ENCODE measurements at places on chromosomes 16 and 17. TPM values are rescaled to one million over a fixed set of nuclear protein-coding genes. Genes with fewer than 3 reads are reported as not detected.

GRCh38 chr17:7383742-7384488, 3.0 kb downstream of the TNK1 start:
- peaks cover 24% of the 10 kb centered on the region for H3K4me1 ChIP-seq
- no peaks in the 10 kb centered on the region for H3K27me3 ChIP-seq
- no peak overlapping the region for H3K27ac ChIP-seq

GRCh38 chr17:39652587-39653315, 12.4 kb upstream of the TCAP start:
- no peaks in the 10 kb centered on the region for H3K36me3 ChIP-seq
- H3K4me3 ChIP-seq, result no peak overlapping the region
- H3K27me3 ChIP-seq, result no peaks in the 10 kb centered on the region
- peaks cover 6% of the 10 kb centered on the region for H3K4me1 ChIP-seq
- no peak overlapping the region for H3K27ac ChIP-seq

- DNase-seq, result no peak
- H3K4me1 ChIP-seq, result peaks cover 20% of the 10 kb centered on the region
- H3K4me3 ChIP-seq, result no peak overlapping the region
- peak overlapping the region; percentile 69 for H3K27ac ChIP-seq
These were observed 28.7 kb downstream of the KIAA0513 start for GRCh38 chr16:85056211-85056748.

DNA sequence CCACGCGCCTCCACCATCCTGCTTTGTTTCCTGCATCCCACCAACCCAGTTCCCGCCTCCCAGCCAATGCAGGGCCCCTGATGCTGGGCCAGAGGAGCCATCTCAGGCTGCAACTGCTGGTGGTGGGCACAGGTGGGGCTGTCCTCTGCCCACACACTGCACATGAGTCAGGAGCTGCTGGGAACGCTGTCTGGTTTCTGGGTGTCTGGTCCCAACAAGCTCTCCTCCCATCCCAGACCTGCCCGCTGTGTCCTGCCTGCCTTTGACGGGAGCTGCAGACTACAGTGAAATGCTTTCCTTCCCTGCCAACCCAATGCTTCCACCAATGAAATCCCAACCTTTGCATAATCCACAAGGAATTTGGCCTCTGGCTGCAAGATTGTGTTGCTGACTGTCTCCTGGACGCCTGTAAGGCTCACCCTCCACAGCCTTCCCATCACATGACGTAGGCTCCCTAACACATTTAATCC, 98.9 kb downstream of the N4BP1 start:
- no peaks in the 10 kb centered on the region for H3K27me3 ChIP-seq
- H3K27ac ChIP-seq, result no peak overlapping the region
- no peaks in the 10 kb centered on the region for H3K36me3 ChIP-seq

DNA sequence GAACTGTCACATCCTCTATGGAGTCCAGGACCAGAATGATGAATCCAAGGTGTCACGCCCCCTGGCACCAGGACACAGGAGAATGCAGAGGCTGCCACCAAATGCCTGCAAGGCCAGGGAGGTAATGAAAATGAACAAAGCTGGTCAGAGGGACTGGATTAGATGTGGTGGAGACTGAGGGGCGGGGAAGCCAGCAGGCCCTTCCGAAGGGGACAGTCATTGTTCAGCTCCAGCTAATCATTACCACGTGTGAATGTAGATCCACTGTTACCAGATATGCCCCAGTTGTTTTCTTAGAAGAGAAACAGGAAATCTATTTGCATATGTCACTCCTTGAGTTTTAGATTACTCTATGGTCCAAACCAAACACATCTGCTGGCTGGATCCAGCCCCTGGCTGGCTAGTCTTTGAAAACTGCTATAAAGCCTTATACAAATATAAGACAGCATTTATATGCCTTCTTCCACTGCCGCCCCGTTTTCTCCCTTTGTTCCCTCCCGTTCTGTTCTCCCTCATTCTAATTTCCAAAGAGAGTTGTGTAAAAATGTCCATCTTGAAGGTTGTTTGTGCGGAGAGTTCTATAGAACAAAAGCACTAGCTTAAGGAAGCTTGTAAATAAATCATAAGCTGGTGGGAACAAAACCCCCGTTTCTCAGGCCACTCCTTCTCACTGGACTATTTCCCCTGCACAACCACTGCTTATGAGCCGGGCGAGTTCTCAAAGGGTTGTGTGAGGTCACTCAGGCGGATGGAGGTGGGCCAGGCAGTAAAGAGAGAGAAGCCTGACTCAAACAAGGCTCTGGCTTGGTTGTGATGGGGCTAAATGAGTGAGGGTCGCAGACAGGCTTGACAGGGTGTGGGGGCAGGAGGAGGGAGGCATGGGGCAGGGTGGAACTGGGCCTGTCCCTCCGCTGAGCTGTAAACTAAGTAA, 14.2 kb downstream of the CRYM start:
- H3K4me3 ChIP-seq, result no peak overlapping the region
- DNase-seq, result no peak
- peaks cover 10% of the 10 kb centered on the region for H3K4me1 ChIP-seq
- H3K36me3 ChIP-seq, result no peaks in the 10 kb centered on the region
- no peak overlapping the region for H3K27ac ChIP-seq

GRCh38 chr17:72602517-72603419, 481.9 kb downstream of the SOX9 start:
- H3K36me3 ChIP-seq, result no peaks in the 10 kb centered on the region
- H3K4me3 ChIP-seq, result no peak overlapping the region
- H3K27ac ChIP-seq, result peak overlapping the region; percentile 42
- H3K4me1 ChIP-seq, result peaks cover 8% of the 10 kb centered on the region
- no peaks in the 10 kb centered on the region for H3K27me3 ChIP-seq

DNA sequence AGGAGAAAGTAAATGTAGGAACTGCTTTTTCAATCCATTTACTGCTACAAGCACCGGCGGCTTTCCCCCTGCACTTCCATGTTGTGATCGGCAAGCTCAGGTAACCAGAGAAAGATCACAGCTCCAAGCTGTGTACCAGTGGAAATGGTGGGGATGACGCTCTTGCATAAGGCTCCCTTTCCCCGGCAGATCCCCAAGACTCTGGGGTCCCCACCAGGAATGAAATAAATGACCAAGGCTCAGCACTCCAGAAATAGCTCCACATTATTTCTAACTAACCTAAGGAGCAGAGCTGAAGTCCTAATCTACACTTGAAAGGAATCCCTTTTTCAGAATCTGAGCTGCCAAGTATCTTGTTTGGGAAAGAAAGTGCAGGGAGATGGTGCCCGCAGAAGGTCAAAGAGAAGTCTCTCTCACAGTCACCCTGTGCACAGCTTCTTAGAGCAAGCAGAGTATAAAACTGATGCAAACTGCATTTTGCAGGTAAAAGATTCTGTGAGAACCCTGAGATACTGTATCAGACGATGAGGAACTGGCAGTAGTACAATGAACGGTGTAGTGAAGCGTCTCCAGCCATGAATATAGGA, 11.1 kb downstream of the GRB2 start:
- H3K4me3 ChIP-seq, result peak overlapping the region; percentile 42
- H3K4me1 ChIP-seq, result peaks cover 29% of the 10 kb centered on the region
- H3K36me3 ChIP-seq, result no peaks in the 10 kb centered on the region
- no peak for DNase-seq

DNA sequence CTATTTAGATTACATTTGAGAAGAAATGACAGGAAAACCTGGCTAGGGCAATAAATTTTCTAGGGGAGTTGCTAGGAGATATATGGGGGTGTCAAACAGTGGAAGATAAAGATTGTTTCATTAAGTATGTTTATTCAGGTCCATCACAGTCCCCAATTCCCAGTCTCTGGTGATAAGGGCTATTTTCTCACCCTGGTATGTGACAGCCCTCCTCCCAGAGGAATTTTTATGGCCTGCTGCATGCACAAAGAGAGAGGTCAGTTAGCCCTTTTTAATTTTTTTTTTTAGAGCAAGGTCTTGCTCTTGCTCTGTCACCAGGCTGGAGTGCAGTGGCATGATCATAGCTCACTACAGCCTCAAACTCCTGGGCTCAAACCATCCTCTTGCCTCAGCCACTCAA, 53.6 kb upstream of the ATF7IP2 start:
- H3K27me3 ChIP-seq, result no peaks in the 10 kb centered on the region
- H3K36me3 ChIP-seq, result no peaks in the 10 kb centered on the region
- peak; percentile 8 for DNase-seq
- H3K4me1 ChIP-seq, result peaks cover 42% of the 10 kb centered on the region
- H3K27ac ChIP-seq, result no peak overlapping the region
- no peak overlapping the region for H3K4me3 ChIP-seq

GRCh38 chr16:57979006-57979585, 8.2 kb upstream of the CNGB1 start:
- H3K27ac ChIP-seq, result no peak overlapping the region
- H3K27me3 ChIP-seq, result no peaks in the 10 kb centered on the region
- H3K4me1 ChIP-seq, result peaks cover 1% of the 10 kb centered on the region
- no peak for DNase-seq

- no peak for DNase-seq
- H3K27me3 ChIP-seq, result no peaks in the 10 kb centered on the region
- H3K4me1 ChIP-seq, result no peaks in the 10 kb centered on the region
- no peak overlapping the region for H3K4me3 ChIP-seq
- no peaks in the 10 kb centered on the region for H3K36me3 ChIP-seq
- H3K27ac ChIP-seq, result no peak overlapping the region
These were observed 17.3 kb upstream of the SPN start for GRCh38 chr16:29645694-29646187.

- peak overlapping the region; percentile 53 for H3K4me3 ChIP-seq
- H3K27ac ChIP-seq, result peak overlapping the region; percentile 67
- DNase-seq, result peak; percentile 77
- H3K36me3 ChIP-seq, result no peaks in the 10 kb centered on the region
- no peaks in the 10 kb centered on the region for H3K27me3 ChIP-seq
- H3K4me1 ChIP-seq, result peaks cover 11% of the 10 kb centered on the region
These were observed 581 bp downstream of the PRKCA start for GRCh38 chr17:66302761-66303626.

DNA sequence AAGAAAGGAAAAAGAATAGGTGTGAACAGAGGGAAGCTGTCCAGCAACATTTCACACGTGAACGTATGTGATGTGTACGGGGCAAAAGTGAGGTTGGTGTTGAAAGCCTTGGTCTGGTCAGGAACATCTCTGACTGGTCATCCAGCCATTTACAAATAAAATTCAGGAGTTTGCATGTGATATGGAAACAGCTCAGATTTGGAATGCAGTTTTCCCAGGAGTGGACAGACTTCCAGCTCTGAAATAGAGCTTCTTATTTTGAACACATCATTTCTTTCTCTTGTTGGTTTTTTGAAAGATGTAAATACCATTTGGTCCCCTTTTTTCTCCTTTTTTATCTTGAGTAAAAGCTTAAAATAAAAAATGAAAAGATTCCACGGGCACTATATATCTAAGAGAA, 566.2 kb upstream of the ZFHX3 start:
- no peak overlapping the region for H3K27ac ChIP-seq
- no peaks in the 10 kb centered on the region for H3K36me3 ChIP-seq
- no peaks in the 10 kb centered on the region for H3K4me1 ChIP-seq
- DNase-seq, result no peak
- no peaks in the 10 kb centered on the region for H3K27me3 ChIP-seq

- no peaks in the 10 kb centered on the region for H3K27me3 ChIP-seq
- no peaks in the 10 kb centered on the region for H3K4me1 ChIP-seq
- H3K36me3 ChIP-seq, result peaks cover 10% of the 10 kb centered on the region
- no peak overlapping the region for H3K27ac ChIP-seq
These were observed 50.7 kb downstream of the ADCY7 start for GRCh38 chr16:50316848-50317630.

- H3K36me3 ChIP-seq, result no peaks in the 10 kb centered on the region
- no peaks in the 10 kb centered on the region for H3K27me3 ChIP-seq
- DNase-seq, result no peak
- H3K4me1 ChIP-seq, result no peaks in the 10 kb centered on the region
These were observed 79.5 kb downstream of the RTN4RL1 start for GRCh38 chr17:1945621-1946020.

Gene KPNB1
- total RNA-seq, result 137 TPM

Gene PYY
- total RNA-seq, result not detected

Gene NEK8
- total RNA-seq, result 18.5 TPM

Gene TMC7
- total RNA-seq, result 0.78 TPM

Gene AOC2
- 3.0 TPM for total RNA-seq

Gene TP53TG3F
- total RNA-seq, result not detected

Gene TAX1BP3
- total RNA-seq, result 72.9 TPM

Gene KRT20
- not detected for total RNA-seq

Gene DPEP3
- not detected for total RNA-seq

Measured in body of pancreas (tissue), 4 donors.